ENCODE measurements at places on chromosomes 2 and 18.

GRCh38 chr18:24271381-24272228 is 126.0 kb downstream of the OSBPL1A start:
- peak; percentile 49 for DNase-seq

DNA sequence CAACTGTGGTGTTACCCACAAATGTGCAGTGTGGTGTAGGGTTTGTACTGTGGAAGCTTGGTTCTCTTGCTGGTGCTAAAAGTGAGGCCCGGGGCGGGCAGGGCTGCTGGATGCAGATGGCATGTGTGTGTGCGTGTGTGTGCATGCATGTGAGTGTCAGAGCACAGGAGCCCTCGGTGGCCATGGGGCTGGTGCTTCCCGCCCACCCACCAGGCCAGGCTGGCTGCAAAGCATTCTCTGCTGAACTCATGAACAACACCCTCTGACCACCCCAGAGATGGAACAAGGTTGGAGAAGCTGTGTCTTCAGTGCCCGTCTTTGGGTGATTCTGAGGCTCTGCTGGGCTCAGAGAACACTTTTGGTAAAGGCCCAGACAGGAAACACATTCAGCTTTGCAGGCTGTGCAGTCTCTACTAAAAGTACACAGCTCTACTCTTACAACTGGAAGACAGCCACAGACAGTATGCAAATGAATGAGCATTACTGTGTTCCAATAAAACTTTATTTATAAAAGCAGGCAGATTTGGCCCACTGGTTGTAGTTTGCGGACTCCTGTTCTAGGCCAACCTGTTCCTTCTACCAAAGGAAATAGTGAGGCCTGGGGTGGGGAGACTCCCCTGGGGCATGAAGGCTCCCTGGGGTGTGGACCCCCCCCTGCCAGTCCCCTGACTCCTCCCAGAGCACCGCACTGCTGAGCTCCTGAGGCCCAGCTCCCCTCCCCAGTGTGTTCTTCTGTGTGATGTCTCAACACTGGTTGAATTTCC is 225.3 kb upstream of the HDAC4 start:
- DNase-seq: no peak

DNA sequence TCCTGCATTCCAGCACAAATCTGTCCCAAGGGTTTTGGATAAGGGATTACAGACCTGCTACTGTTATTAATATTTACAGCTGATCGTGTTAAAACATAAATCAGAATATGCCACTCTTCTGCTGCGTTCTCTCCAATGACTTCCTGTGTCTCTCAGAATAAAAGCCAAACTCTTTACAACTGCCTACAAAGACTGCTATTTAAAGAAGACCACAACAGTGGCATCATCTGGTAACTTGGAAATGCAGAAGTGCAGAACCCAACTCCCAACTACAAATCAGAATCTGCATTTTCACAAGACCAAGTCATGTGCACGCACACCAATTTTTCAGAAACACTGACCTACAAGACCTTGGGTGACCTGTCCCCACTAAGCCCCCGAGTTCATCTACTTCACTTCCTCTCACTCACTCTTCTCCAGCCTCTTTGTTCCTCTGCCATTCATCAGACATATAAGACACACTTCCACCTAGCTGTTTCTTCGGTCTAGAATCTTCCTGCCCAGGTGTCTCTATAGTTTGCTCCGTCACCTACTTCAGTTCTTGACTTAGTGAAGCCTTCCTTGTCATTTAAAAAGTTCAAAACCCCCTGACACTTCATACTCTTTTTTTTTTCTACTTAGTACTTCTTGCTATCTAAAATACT is 36.0 kb downstream of the CHN1 start:
- no peak for DNase-seq

DNA sequence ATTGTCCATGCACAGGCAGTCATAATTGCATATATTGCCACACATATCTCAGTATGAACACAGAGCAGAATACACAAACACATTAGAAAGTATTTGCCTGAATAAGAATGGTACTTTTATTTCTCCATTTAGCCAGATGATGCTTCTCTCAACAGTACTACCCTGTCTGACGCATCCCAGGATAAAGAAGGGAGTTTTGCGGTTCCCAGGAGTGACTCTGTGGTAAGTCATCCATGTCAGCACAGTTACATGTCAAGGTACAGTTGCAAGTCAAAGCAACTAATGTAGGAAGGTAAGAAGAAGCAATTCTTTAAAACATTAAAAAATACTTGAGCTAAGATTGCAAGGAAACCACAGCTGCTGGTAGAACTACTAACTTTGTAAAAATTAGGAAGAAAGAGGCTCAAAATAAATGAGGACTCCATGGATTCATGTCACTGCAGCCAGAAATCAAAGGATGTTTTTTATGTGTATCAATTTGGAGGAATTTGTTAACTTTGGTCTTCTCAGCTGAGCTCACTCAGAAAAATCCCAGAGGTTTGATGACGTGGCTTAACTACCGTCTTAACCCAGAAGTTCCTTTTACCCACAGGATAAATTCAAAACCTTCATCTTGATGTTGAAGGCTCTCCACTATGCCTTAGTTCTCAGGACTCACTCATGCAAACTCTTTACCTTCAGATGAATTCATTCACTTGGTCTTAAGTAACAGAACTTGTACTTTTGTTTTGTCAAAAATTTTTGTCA is 130.3 kb downstream of the ARHGAP28 start:
- DNase-seq: no peak

- no peak for DNase-seq
Measured at GRCh38 chr18:58578835-58579560, 49.9 kb downstream of the ALPK2 start.

DNA sequence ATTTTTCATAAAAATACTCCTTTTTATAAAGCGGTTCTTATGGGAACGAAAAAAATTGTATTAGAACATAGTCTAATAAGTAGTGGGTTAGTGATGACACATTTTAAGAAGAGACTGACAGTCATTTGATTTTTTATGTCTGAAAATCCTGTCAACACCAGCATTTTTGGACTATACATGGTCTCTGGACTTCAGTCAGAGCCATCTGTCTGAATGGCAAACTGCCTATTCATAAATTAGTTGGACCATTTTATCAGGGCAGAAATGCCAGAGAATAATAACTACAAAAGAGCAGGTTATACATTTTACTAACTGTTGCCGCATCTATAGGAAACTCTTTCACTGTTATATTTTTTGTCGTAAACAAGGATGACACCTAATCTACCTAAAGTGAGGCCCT is 437.6 kb downstream of the ZNF804A start:
- DNase-seq: no peak

DNA sequence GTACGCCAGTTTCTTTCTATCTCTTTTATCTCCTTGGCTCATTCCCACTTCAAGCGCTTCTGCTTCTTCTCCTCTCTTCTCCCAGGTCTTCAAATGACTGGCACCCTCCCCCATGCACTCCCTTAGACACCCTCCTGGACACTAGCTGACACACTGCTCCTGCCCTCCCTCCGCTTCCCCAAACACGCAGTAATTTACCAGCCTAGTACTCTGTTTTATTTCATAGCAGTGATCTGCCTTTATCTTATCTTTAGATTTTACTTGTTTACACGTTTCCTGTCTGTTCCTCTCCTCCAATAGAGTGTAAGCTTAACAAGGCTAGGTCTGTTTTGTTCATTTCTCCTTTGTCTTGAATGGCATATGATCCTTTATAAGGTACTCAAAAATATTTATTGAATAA is 93.9 kb downstream of the SCN3A start:
- no peak for DNase-seq

GRCh38 chr2:66387016-66387753 is 47.7 kb upstream of the MEIS1 start:
- DNase-seq: no peak

- DNase-seq: no peak
Measured at GRCh38 chr2:122531290-122532071, 776.0 kb downstream of the TSN start.

GRCh38 chr2:225122583-225123486 is 80.6 kb upstream of the DOCK10 start:
- no peak for DNase-seq

DNA sequence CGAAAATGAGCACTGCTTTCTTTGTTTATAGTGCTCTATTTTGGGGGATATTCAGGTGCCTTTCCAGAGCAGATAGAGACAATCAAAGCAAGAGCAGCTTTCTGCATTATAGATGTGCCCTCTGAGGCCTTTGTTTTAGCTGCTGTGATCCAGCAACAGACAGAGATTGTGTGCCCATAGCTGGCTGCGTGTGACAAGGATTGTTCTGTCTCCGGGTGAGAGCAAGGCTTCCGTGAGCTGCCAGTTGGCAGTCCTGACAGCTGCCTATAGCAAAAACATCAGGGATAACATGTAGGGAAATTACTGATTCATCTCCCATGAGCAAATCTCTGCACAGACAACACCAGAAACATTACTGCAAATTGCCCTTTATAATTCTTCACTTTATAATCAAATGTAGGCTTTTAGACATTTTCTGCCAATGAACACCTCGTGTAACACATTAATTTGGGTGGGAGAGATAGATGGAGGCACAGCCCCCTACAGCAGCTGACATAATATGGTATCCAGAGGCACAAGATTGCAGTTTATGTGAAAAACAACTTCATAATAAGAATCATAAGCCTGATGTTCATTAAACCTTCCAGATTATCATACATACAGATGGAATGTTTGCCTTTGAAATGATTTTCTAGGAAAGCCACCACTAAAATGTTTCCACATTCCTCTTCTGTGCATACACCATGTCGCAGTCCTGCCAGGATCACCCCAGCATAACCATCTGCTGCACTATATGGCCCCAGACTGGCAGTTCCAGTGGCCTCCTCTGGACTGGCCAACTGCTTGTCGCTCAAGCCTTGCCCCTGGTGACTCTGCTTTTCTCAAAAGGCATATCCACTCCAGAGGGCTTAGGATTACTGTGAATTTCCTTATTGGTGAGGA is 131.2 kb downstream of the TRIB2 start:
- DNase-seq: no peak

- DNase-seq: no peak
Measured at GRCh38 chr2:88654714-88655113, 27.4 kb upstream of the EIF2AK3 start.

DNA sequence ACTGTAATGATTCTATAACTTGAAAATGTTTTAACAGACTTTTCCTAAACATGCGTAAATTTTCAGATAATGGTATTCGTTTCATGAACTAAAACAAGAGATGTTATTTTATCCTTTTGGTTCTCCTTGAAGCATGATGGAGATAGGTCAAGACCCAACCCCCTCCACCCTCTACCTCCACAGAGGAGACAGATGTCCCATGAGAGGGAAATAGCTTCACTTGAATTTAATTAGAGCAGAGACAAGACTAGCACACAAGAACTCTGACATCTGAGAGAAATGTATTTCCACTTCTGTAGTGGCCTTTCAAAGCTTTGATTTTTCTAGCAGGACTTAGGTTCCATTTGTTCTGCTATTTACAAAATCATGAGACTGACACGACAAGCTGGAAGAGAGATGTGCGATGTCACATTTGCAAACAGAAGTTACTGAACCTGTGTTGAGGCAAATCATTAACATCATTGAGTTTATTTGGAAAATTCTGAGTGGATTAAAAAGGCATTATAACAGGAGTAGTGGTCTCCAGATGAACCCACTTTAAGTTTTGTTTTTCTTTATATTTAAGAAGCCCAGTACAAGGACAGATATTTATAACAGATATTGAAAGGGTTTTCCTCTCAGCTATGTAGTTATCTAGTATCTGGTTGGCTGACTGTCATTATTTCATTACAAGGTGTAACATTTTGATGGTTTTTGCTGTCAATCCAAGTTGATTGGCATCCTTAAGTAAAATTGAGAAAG is 276.2 kb downstream of the ASXL3 start:
- no peak for DNase-seq

DNA sequence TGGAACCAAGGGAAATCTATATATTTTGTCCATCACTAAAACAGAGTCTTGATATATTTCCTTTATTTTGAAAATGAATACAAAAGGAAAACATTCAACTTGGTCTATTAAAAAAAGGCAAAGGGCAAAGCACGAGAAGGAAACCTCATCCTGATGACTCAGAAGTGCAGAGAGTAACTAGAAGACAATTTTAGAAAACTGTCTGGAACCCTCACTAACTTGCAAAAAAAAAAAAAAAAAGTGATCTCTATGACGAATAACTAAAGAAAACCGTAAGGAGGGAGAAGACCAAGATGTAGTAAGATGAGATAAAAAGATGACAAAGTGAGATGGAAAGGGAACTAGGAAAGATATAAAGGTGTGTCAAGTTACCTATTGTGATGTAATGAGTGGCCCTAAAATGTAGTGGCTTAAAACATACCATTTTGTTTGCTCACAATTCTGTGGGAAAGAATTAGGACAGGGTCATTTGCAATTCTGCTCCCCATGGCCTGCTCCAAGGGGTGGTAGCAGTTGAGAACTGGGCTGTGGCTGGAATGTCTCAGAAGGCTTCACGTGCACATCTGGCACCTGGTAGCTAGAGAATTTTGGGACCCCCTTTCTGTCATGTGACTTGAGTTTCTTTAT is 303.0 kb downstream of the DYSF start:
- no peak for DNase-seq

GRCh38 chr2:168666339-168666738 is 136.1 kb upstream of the NOSTRIN start:
- no peak for DNase-seq

DNA sequence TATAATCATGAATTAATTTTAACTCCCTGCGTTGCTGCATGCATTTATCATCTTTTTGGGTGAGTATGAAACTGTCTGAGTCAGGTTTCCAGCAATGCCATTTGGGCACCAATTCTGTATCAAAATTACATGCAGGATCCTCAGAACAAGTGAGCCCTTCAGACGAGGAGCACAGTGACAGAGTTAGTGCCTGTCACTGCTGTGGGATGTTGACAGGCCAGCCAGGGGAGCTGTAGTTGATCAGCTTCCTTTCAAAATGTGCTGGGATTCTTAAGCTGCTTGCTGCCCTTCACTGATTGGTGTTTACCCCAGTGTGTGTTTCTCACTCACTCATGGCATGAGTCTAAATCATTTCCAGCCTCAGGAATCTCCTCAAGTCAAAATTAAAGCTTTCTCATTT is 109.2 kb downstream of the TPGS2 start:
- DNase-seq: no peak

- DNase-seq: peak; percentile 77
Measured at GRCh38 chr18:8706791-8707555, 1.6 kb downstream of the MTCL1 start.

- DNase-seq: peak; percentile 56
Measured at GRCh38 chr2:231648579-231649174, 56.0 kb downstream of the TEX44 start.

- DNase-seq: no peak
Measured at GRCh38 chr2:61354543-61355197, 116.2 kb downstream of the USP34 start.

GRCh38 chr18:61530681-61531080 is 197.5 kb downstream of the CDH20 start:
- no peak for DNase-seq

DNA sequence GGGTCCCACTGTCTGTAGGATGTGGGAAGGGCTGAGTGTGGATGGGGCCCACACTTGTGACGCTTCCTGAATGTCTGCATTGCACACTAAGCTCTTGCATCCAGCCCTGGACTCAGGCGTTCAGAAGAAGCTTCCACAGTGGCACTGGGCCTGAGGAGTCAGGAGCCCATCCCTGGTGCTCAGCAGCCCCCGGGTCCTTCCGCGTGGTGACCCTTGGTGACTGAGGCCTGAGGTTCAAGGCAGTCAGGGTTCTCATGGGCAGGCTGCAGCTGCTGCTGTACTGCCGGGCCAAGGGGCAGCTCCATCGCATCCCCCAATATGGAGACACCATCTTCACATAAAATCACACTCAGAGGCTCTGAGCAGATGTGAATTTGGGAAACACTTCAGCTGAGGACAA is 65.8 kb upstream of the TUBA3E start:
- DNase-seq: no peak

GRCh38 chr18:42258301-42258965 is 303.4 kb downstream of the PIK3C3 start:
- no peak for DNase-seq

GRCh38 chr2:127421116-127421800 is 3.0 kb downstream of the PROC start:
- DNase-seq: no peak

Data from H54 (cell line).